WERI-Rb-1 (cell line): ENCODE measurements at places on chromosomes 6 and 20.

GRCh38 chr6:109024368-109024767 is 70.3 kb downstream of the SESN1 start:
- no peak for DNase-seq

GRCh38 chr6:33950891-33951889 is 147.4 kb upstream of the MLN start:
- DNase-seq: no peak

- no peak for DNase-seq
Measured at GRCh38 chr20:57103146-57103800, 163.2 kb downstream of the BMP7 start.

GRCh38 chr6:112205427-112206109 is 48.8 kb downstream of the LAMA4 start:
- DNase-seq: no peak

GRCh38 chr20:63089051-63089907 is 82.5 kb upstream of the BHLHE23 start:
- DNase-seq: peak; percentile 42

GRCh38 chr6:26155061-26155930 is 68.1 kb downstream of the HFE start:
- peak; percentile 66 for DNase-seq

GRCh38 chr6:25834950-25835349 is 3.1 kb upstream of the SLC17A1 start:
- no peak for DNase-seq

DNA sequence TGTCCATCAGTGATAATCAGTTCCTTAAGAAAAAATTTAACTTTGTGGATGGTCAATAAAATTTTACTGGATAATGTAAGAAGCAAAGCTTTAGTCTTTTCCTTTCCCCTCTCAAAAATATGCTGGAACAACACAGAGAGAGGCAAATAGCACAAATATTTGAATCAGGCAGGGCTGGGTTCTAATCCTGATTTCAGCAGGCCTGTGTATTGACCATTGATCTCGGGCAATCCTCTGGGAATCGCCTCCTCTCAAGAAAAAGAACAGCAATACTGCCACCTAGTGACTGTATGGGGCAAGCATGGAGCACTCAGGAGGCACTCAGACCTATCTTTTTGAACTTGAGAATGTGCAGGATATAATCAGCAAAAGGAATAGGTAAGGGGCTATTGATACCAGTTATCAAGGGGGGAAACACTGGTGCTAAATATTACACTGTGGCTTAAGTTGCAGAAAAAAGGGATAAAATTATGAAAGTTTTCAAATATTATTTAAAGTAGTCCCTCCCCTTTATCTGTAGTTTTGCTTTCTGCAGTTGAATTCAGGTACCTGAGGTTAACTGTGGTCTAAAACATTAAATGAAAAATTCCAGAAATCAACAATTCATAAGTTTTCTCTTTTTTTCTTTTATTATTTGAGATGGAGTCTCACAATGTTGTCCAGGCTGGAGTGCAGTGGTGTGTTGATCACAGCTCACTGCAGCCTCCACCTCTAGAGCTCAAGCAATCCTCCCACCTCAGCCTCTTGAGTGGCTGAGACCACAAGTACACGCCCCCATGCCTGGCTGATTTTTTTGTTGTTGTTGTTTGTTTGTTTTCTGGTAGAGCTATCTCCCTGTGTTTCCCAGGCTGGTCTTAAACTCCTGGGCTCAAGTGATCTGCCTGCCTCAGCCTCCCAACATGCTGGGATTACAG is 91.8 kb upstream of the NHSL1 start:
- DNase-seq: peak; percentile 76

DNA sequence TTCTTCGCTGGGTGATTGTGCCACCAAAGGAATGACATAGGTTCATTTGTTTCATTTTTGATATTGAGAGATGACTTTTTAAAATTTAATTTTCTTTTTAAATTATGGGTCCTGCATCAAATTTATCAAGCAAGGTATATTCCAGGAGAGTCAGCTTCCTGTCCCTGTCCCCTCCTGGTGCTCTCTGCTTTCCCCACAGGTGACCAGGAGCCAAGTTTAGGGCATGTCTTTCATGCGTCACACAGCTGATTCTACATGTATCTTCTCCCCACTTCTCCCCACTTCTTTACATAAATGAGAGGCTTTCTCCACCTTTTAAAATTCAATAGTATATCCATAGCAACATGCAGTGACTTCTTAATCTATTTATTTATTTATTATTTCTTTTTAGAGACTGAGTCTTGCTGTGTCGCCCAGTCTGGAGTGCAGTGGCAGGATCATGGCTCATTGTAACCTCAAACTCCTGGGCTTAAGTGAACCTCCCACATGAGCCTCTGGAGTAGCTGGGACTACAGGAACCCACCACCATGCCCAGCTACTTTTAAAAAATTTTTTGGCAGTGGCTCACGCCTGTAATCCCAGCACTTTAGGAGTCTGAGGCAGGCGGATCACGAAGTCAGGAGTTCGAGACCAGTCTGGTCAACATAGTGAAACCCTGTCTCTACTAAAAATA is 30.0 kb downstream of the OSBPL2 start:
- DNase-seq: no peak

DNA sequence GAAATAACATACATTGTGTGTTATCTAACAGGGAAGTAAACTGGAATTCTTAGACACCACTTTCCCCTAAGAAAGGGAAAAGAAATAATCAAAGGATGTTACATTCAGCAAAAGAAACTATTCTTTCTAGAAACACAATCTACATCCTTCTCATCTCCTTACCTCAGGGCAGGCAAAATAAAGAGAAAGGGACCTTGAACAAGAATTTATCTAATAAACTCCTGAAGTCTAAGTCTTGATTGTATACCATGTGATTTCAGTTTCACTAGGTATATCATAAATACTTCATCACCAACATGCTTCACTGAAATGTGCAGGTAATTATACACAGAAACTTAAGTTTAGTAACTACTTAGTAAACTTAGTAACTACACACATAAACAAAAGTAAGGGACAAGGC is 15.0 kb downstream of the EZR start:
- no peak for DNase-seq

DNA sequence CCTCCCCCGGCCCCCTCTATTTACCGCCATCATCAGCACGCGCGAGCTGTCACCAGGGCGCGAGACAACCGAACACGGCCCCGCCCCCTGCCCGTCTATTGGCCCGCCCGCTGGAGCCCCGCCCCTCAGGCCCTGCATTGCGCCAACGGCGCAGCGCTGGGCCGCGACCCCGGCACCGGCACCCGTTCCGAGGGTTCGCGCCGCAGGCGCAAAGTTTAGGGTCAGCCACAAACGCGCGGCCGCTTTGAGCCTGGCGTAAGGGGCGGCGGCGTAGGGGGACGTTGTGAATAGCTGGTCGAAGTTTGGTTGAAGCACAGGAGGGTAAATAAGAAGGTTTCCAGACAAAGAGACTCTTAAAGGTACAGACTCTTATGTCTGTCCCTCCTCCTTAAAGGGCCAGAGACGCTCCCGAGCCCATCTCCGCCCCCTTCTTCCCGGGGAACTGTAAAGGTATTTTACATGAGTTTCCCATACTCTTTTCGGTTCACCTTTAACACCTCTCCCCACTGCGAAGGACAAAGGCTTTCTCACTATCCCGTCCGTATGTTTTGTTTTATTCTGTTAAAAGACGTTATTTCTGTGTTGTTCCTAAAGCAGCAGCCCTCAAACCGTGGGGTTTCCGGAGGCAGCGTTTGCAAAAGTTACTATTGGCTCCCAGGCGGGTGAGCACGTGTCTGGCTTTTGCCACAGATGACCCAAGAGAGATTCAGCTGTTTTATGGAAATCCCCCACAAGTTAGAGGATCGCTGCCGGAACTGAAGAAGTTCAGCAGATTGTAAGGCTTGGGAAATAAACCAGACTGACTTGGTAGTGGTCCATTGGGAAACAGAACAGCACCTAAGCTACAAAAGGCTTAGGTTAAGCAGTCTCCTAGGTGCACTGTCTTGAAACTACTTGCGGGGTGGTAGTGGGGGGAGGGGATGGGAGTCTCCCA is at the start of gene USP49:
USP49 (minus strand) TSS at position 76 of the 934 bp plus-strand sequence. CDS start 88,392 bp downstream, outside the sequence.
- peak; percentile 99 for DNase-seq

DNA sequence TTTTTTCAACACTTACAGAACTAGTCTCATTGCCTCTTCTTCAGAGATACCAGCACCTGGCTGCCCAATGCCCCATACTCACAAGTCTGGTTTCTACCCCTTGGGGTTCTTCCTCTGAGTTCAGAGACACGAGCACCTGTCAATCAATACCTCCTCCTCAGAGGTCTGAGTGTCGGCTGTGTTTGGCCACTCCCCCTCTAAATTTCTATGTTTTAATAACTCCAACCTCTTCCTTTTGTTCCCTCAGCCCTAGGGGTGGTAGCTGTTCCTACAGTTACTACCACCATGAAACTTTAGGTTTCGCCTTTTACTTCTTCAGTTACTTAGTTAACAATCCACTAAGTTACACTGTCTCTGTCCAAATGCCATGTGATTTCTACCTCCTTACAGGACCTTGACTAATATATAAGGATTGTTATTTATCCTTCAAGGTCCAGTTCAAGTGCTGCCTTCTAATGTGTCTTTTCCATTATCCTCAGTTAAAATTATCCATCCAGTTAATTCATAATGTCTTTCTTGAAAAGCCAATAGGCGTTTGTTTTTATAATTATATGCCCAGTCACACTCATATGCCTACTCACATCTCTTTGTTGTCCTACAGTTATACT is 14.6 kb upstream of the PHF20 start:
- no peak for DNase-seq

GRCh38 chr20:9506964-9507369 is 7.4 kb upstream of the LAMP5 start:
- DNase-seq: no peak

GRCh38 chr6:89966228-89966544 is 71.9 kb downstream of the GJA10 start:
- peak; percentile 61 for DNase-seq

- no peak for DNase-seq
Measured at GRCh38 chr6:34412643-34413214, 13.1 kb downstream of the RPS10 start.

GRCh38 chr6:142265476-142265875 is 36.3 kb upstream of the ADGRG6 start:
- no peak for DNase-seq

- no peak for DNase-seq
Measured at GRCh38 chr6:41639809-41640371, 1.6 kb downstream of the MDFI start.

- no peak for DNase-seq
Measured at GRCh38 chr6:150631283-150631983, 31.7 kb downstream of the PLEKHG1 start.

- DNase-seq: peak; percentile 78
Measured at GRCh38 chr6:26175428-26176181, 88.4 kb downstream of the HFE start.

- DNase-seq: no peak
Measured at GRCh38 chr6:12110523-12111362, 98.6 kb downstream of the HIVEP1 start.

- DNase-seq: no peak
Measured at GRCh38 chr20:32972181-32973076, 31.8 kb downstream of the SUN5 start.

- DNase-seq: no peak
Measured at GRCh38 chr20:37362231-37362792, 16.4 kb downstream of the SRC start.

DNA sequence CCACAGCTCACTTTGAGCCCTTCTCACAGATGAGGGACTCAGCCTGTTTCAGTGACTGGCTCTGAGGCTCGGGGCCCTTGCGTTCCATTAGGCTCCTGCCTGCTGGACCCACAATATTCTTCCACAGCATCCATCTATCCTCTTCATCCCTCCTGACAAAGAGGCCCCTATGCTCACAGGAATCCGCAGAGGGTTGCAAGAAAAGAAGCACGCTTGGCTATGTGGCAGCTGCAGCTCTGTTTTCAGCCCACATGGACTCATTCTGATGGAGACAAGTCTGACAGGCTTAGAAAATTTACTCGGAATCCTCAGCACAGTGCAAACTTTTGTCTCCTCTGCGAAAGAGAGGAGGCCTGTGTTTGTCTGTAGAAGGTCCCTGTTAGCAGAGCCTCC is 207.5 kb downstream of the SYNDIG1 start:
- DNase-seq: no peak

- DNase-seq: no peak
Measured at GRCh38 chr6:41228096-41228495, at the start of gene TREML4. Gene TREML4 (plus strand): TSS chr6:41228349. CDS start chr6:41228428, 79 bp downstream.

DNA sequence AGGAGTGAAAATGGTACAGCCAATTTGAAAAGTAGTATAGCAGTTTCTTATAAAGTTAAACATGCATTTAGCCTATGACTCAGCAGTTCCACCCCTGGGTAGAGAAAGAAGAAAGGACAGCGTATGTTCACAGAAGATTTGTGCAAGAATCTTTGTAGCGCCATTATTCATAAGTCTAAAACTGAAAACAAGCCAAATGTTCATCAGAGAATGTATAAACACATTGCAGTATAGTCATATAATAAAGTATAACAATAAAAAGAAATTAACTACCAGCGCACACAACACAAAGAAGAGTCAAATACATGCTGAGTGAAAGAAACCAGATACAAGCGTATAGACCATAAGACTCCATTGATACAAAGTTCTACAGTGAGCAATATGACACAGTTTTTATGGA is 294.0 kb downstream of the SAMD5 start:
- DNase-seq: no peak

DNA sequence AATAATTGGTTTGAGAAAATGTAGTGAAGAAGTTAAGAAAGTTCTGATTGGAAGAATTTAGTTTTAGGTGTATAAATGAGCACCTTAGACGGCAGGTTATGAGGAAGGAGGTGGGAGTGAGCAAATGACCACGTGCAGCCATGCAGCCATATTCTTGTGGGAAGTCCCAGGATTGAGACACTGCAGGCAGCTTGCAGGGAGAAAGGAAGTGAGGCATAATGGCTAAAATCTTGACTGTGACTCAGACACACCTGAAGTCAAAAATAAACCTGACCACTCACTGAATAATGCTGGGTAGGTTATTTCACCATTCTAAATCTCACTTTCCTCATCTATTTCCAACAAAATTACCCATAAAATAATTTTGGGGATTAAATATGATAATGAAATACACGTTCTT is 16.6 kb downstream of the DSE start:
- no peak for DNase-seq

GRCh38 chr20:11376420-11376819 is 541.3 kb upstream of the BTBD3 start:
- no peak for DNase-seq

- DNase-seq: no peak
Measured at GRCh38 chr6:11262242-11262641, 29.8 kb upstream of the NEDD9 start.

DNA sequence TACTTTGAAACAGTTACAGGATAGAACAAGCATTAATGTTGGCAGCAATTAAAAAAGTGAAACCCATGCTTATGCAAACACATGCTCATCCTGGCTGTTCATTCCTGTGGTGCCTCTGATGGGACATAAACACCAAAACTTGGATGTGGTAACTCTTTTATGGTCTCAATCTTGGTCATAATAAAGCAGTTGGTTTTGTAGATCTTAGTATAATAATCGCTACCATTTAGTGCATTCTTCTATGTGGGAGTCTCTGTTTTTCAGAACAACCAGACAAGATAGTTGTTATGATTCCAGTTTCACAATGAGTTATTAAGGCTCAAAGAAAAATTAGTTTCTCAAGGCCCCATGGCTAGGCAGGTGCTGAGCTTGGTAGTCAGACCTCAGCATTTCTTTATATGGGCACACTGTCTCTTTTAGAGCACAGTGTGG is 184.0 kb downstream of the UTRN start:
- DNase-seq: no peak
